ENCODE measurements at places on chromosomes 5 and 9.
A peak's percentile ranks its signal among the peaks of the same experiment; 100 is the strongest.

DNA sequence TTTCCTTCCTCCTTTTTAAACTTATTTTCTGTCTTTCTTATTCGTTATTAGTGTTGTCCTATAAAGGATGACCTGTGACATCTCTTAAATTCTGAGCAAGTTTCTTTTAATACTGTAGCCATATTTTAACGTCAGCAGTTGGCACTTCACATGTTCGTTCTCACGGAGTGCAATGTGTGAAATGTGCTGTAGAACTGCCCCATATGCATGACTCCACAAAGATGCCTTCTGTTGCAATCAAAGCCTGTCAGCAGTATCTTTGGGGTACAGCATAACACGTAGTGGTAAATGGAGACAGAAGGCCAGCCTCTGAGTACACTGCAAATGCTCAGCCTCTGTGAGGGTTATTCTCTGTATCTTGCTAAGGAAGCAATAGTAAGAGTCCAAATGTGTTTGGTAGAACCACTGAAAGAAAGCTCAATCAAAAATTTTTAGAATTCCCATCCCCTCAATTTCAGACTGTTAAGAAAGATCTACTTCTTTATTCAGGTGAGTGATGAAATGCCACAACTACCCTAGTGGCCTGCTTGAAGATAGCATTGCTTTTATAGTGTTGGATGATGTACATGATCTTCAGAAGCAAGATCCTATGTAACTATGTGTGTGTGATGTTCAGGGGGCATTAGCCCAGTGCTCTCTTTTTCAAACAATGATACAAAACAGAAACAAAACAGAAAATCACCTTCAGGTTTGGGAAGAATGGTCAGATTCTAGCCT is 277.7 kb downstream of the TMEM167A start:
- DNase-seq, result no peak
- no peaks in the 10 kb centered on the region for H3K36me3 ChIP-seq
- H3K4me1 ChIP-seq, result no peaks in the 10 kb centered on the region

GRCh38 chr9:110007477-110008270 is 200.3 kb downstream of the C9orf152 start:
- no peak overlapping the region for H3K4me3 ChIP-seq
- no peak overlapping the region for H3K27ac ChIP-seq
- H3K4me1 ChIP-seq, result peaks cover 11% of the 10 kb centered on the region
- peaks cover 33% of the 10 kb centered on the region for H3K27me3 ChIP-seq
- DNase-seq, result no peak
- H3K36me3 ChIP-seq, result no peaks in the 10 kb centered on the region

DNA sequence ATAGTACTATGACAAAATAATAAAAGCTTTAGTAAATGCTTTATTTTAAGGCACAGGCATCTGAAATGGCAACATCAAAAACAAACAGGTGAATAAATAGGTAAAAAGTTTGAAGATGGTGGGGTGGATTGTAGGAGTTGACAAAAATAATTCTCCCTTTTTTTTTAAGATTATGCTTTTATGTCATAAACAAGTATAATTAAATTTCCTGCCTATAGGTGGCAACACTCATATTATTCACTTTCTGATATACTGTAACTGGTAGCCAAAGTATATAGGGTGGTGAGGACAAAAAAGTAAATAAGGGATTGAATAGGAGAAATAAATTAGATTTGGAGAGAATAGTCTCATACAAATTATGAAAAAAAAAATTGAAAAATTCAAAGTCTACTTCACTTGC is 120.0 kb upstream of the ACOT12 start:
- no peaks in the 10 kb centered on the region for H3K4me1 ChIP-seq
- DNase-seq, result no peak
- no peaks in the 10 kb centered on the region for H3K27me3 ChIP-seq
- H3K27ac ChIP-seq, result no peak overlapping the region
- no peak overlapping the region for H3K4me3 ChIP-seq

DNA sequence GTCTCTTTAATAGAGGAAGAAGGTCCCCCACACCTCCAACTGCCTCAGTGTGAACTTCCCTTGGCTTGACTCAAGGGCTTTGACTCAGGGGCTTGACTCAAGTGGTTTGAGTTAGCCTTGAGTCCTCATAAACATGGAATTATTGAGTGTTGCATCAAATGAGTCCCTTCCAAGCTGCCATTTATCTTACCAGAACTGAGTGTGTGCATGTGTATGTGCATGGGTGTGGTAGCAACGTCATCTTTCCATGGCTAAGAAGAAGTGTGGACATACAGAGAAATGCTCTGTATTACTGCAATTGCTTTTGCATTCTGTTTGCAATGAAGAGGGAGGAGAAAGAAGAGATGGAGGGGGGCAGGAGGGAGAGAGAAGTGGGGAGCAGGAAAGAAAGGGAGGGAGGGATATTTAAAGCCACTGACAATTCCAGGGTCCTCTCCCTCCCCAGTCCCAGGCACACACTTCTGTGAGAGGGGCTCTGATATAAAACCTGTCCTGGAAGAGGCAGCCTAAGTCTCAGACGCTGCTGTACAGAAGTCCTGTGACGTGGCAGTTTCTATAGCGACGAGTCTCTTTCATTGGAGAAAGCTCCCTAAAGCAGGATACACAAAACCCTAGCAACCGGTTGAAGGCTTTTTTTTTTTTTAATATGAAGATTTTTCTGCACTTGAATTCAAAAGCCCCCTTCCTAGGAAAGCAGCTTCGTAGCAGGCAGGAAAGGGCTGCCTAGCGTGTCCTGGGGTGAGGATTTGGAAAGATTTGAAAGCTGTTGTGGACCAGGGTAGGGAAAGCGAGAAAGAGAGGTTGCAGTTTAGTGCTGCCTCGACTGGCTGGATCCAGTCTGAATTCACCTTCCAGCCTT is 93.3 kb upstream of the MAP1B start:
- DNase-seq, result no peak
- no peaks in the 10 kb centered on the region for H3K36me3 ChIP-seq
- no peaks in the 10 kb centered on the region for H3K4me1 ChIP-seq
- no peak overlapping the region for H3K4me3 ChIP-seq
- H3K27me3 ChIP-seq, result peaks cover 45% of the 10 kb centered on the region

GRCh38 chr9:129423216-129423615 is 197.7 kb downstream of the C9orf50 start:
- DNase-seq, result no peak
- no peaks in the 10 kb centered on the region for H3K27me3 ChIP-seq
- H3K4me1 ChIP-seq, result peaks cover 25% of the 10 kb centered on the region
- H3K27ac ChIP-seq, result peak overlapping the region; percentile 91
- peaks cover 2% of the 10 kb centered on the region for H3K36me3 ChIP-seq

DNA sequence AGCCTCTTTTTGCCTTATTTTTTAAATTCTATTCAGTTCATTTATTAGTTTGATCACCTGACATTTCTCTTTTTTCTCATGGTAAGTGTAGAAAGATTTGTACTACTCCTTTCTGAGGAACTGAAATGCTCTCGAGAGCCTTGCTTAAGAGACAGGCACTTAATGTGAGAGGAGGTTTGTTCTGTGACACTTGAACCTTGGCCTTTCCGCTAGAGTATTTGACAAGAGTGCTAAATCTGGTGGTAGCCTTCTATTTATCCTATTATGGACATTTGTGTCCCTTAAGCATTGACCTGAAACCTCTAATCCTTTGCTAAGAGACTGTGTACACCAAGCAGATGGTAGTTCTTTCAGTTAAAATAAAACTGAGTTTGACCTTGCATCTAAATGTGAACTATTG is 805.0 kb upstream of the PTPRD start:
- H3K4me3 ChIP-seq, result no peak overlapping the region
- H3K4me1 ChIP-seq, result no peaks in the 10 kb centered on the region
- no peaks in the 10 kb centered on the region for H3K36me3 ChIP-seq
- DNase-seq, result no peak

GRCh38 chr5:13250464-13251291 is 693.8 kb downstream of the DNAH5 start:
- no peak for DNase-seq
- no peak overlapping the region for H3K27ac ChIP-seq
- no peak overlapping the region for H3K4me3 ChIP-seq
- H3K36me3 ChIP-seq, result no peaks in the 10 kb centered on the region

DNA sequence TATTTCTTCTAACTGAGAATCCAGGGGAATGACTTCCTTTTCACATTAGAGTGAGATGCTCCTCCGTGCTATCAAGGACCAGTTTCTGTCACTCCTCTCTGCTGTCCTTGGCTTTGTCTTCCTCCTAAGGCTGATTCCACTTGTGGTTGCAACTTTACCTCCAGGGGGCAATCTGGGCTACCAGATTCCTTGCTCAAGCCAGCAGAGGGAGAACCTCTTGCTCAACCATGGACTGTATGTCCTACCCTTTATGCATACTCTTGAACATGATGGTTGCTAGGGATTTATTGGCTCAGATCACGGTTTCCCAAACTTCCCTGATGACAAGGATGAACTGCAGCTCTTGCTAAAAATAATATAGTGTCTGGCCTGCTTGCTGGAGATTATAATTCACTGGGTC is 24.0 kb downstream of the NNT start:
- no peak for DNase-seq
- no peak overlapping the region for H3K4me3 ChIP-seq
- H3K36me3 ChIP-seq, result peaks cover 21% of the 10 kb centered on the region
- H3K27me3 ChIP-seq, result no peaks in the 10 kb centered on the region
- no peak overlapping the region for H3K27ac ChIP-seq
- peaks cover 36% of the 10 kb centered on the region for H3K4me1 ChIP-seq

GRCh38 chr9:70120834-70121510 is 77.3 kb downstream of the MAMDC2 start:
- H3K27me3 ChIP-seq, result peaks cover 48% of the 10 kb centered on the region
- no peak overlapping the region for H3K27ac ChIP-seq
- no peak for DNase-seq
- H3K4me3 ChIP-seq, result no peak overlapping the region
- no peaks in the 10 kb centered on the region for H3K4me1 ChIP-seq
- no peaks in the 10 kb centered on the region for H3K36me3 ChIP-seq

DNA sequence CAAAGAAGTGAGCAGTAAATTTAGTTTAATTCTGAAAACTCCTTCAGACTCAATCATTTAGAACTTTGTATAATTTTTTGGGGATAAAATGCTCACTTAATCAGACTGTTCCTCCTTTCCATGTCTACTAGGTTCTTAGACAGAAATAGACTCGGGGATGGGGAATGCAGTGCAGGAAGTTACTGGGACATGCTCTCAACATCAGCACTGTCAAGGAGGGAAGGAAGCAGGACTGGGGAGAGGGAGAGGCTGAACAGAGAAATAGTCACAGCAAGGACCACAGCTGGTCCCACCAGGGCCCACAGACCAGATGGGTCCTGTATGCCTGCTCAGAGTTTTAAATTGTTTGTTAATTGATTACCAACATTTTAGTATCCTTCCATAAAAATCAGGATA is 310.1 kb upstream of the MSX2 start:
- no peaks in the 10 kb centered on the region for H3K36me3 ChIP-seq
- peaks cover 30% of the 10 kb centered on the region for H3K27me3 ChIP-seq
- H3K4me1 ChIP-seq, result peaks cover 10% of the 10 kb centered on the region

DNA sequence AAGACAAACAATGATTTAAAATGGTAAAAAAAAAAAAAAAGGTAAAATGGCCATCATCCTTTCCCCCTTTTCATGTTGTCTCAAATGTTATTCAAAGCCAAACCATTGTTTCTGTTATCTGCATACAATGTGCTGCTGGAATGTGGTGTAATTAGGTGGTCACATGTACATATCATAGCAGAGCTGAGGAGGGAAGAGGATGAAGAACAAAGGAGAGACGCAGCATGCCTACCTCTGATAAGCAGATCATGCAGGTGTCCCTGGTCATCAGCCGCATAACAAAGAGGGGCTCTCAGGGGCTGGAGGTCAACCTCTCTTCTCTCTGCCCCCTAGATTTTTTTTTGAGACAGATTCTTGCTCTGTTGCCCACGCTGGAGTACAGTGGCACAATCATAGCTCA is 141.0 kb downstream of the CARTPT start:
- H3K27me3 ChIP-seq, result peaks cover 65% of the 10 kb centered on the region
- H3K27ac ChIP-seq, result no peak overlapping the region
- no peaks in the 10 kb centered on the region for H3K4me1 ChIP-seq
- no peak overlapping the region for H3K4me3 ChIP-seq

- no peak for DNase-seq
- H3K36me3 ChIP-seq, result no peaks in the 10 kb centered on the region
- H3K27me3 ChIP-seq, result no peaks in the 10 kb centered on the region
Observed at GRCh38 chr5:30069441-30070263, 1123.8 kb upstream of the CDH6 start.

DNA sequence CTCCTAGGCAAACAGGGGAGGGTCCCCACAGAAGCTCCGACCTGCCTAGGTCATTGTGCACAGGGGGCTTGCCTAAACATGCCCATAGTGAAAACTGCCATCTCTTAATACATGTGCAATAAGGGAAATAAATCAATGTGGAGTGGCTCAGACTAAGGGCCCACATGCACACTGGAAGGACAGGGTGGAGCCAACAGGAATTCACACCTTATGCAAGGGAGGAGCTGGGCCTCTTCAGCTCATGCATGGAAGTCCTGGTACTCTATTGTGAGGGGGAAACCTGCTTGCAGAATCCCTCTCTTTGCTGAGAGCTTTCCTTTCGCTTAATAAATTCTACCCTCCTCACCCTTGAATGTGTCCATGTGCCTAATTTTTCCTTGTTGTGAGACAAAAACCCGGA is 815.8 kb downstream of the EFNA5 start:
- no peaks in the 10 kb centered on the region for H3K36me3 ChIP-seq
- H3K4me3 ChIP-seq, result no peak overlapping the region
- peaks cover 43% of the 10 kb centered on the region for H3K27me3 ChIP-seq
- H3K4me1 ChIP-seq, result no peaks in the 10 kb centered on the region
- H3K27ac ChIP-seq, result no peak overlapping the region
